Cerebellar nuclear complex (tissue), 1 donor: ENCODE measurements at places on chromosomes 2 and 18.
A peak's percentile ranks its signal among the peaks of the same experiment; 100 is the strongest.

GRCh38 chr2:69914950-69915945, at the start of gene MXD1:
MXD1 (plus strand) TSS chr2:69915109; CDS start chr2:69915331, 222 bp downstream.
- peak; percentile 2 for DNase-seq

GRCh38 chr2:161135951-161136593, 24.2 kb upstream of the TANK start:
- DNase-seq: no peak

GRCh38 chr2:189639007-189639609, 22.2 kb upstream of the ASNSD1 start:
- no peak for DNase-seq

- no peak for DNase-seq
Measured at GRCh38 chr2:53450923-53451322, 316.7 kb upstream of the CHAC2 start.

DNA sequence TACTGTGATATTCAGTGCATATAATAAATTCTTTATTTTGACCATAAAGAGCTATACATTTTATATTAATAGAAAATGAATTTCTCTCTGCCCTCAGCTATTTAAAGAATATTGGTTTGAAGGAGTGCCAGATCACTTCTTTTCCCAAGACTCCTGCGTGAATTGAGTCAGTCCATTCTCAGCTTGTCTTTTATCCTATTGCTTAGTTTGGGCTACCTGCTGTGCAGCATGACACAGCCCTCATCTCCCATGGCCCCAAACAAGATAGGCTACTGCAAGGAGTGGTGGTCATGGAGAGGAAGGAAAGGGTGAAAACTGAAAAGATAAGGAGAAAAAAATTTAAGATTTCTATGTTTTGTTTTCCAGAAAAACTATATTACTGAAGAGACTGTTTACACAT, 10.1 kb upstream of the FBXO11 start:
- no peak for DNase-seq

GRCh38 chr2:161972866-161973265, 101.1 kb downstream of the DPP4 start:
- no peak for DNase-seq

DNA sequence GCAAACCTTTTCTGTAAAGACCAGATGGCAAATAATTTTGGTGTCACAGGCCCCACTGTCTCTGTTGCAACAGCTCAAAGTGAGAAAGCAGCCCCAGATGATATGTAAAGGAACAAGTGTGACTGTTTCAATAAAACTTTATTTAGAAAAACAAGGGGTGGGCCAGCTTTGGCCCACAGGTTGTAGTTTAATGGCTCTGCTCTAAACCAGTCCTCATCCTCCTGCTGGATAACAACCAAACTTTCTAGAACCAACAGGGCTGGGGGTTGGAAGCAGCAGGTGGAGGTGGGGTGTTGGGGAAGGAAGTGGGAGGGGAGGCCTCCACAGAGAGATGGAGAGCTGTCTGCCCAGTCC, 28.8 kb upstream of the INHBB start:
- no peak for DNase-seq

GRCh38 chr2:169462896-169463695, 16.2 kb upstream of the BBS5 start:
- no peak for DNase-seq

GRCh38 chr18:45910405-45911023, 56.6 kb downstream of the EPG5 start:
- no peak for DNase-seq

- no peak for DNase-seq
Measured at GRCh38 chr2:108633409-108633808, 85.9 kb upstream of the RANBP2 start.

DNA sequence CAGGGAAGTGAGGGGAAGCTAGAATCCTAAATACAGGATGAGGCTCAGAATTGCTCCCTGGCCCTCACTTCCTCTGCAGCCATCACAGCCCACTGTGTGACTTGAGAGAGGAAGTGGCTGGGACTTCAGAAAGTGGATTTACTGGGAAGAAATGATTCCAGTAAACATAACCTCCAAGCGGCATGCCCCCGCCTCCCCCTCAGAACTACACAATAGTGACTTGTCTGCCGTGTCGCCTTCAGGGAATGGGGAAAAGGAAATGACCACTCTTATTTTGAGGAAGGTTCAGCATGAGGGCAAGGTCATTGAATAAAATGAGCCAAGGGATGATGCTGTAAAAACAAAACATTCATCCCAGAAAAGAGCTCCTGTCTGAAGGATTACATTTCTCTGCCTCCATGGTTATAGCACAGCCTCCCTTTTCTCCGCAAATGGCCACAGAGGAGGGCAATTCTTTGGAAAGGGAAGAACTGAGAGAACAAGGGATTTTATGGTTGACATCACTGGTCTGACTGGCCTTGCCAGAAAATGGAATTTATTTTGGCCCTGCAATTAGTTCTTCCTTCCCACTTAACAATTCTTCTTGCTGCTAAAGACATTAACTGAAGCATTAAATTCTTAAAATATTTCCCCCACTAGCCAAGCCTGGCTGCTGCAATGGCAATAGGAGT, 78.9 kb upstream of the DAPL1 start:
- no peak for DNase-seq

DNA sequence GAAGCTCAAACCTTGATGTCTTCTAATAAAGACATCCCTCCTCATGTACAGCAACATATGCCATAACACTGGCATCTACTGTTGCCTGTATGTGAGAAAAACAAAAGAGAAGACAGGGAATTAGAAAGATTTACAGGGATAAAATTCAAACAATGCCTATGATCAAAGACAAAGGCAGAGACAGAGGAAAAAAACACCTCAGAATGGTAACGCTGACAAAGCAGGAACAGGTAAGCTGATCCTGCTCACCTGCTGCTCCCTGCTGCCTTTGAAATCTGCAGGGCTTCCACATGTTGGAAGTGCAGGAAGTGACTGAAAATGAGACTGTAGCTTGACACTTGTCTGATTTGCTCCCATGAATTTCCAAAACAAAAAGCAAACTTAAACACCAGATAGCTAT, 90.2 kb upstream of the DNAJC10 start:
- DNase-seq: no peak

- no peak for DNase-seq
Measured at GRCh38 chr2:97936199-97936598, 59.5 kb downstream of the TMEM131 start.

- DNase-seq: no peak
Measured at GRCh38 chr18:22545066-22545760, 127.5 kb upstream of the CTAGE1 start.

- no peak for DNase-seq
Measured at GRCh38 chr2:56688661-56689060, 504.9 kb downstream of the CCDC85A start.

GRCh38 chr2:215439404-215439803, 3.5 kb upstream of the FN1 start:
- no peak for DNase-seq

- no peak for DNase-seq
Measured at GRCh38 chr2:24045511-24046508, 1.4 kb downstream of the WDCP start.

DNA sequence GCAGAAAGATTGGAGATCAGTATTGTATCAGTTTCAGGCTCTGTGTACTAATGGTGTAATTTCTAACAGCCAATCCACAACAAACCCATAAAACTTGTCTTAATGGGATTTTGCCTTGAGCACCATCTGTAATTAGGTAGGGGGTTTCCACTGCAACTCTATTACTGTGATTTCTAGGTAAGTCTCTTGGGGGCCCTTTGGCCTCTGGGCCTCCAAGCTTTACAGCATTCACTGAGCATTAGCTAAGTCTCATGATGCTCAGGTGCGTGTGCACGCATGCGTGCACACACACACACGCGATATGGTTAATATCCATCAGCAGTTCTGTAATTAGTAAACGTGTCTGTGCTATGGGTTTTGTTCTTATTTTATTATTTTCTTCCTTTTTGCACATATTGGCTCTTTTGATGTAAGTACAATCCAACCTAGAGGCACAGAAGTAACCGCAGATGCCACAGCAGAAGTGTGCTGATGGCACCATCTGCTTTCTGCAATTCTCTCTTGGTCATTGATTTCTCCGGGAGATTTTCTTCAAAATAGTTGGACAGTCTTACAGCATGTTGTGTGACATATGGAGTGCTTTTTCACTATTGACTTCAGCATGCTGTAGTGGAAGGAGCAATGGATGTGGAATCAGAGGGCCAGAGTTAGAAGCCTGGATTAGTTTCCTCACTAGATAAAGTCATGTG, 592.0 kb downstream of the LRRTM4 start:
- no peak for DNase-seq

GRCh38 chr2:157764386-157764785, 111.7 kb downstream of the ACVR1 start:
- DNase-seq: no peak

- DNase-seq: no peak
Measured at GRCh38 chr18:44887227-44887631, 206.5 kb downstream of the SETBP1 start.

GRCh38 chr2:217186668-217187159, 326.9 kb upstream of the TNP1 start:
- no peak for DNase-seq

DNA sequence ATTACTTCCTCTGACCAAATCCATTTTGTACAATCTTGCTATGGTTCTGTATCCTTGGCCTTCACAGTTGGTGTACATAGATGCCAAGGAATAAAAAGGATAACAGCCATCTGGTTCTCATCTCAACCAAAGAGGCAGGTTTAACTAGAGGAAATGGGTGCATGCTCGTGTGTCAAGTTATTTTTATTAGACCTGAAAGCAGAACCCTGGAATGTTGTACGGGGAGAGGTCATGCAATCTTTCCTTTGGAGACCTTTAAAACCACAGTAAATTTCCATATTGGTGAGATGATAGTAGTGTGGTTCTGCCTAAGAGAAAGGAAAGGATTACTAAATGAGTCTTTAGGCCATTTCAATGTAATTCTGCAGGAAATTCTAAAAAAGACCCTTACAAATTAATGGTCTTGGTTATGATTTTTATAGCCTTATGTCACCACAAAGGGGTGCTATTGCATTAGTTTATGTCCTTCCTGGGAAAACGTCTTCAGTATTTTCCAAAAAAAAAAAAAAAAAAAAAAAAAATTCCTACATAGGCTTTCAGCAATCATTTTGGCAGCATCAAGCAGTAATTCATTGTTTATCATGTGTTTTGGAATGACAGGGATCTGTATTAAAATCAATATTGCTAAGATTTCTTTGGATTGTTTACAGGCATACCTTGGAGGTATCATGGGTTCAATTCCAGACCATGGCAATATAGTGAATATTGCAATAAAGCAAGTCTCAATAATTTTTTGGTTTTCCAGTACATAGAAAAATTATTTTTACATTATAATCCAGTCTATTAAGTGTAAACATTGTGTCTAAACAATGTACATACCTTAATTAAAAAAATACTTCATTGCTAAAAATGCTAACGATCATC, 270.8 kb downstream of the NYAP2 start:
- no peak for DNase-seq

DNA sequence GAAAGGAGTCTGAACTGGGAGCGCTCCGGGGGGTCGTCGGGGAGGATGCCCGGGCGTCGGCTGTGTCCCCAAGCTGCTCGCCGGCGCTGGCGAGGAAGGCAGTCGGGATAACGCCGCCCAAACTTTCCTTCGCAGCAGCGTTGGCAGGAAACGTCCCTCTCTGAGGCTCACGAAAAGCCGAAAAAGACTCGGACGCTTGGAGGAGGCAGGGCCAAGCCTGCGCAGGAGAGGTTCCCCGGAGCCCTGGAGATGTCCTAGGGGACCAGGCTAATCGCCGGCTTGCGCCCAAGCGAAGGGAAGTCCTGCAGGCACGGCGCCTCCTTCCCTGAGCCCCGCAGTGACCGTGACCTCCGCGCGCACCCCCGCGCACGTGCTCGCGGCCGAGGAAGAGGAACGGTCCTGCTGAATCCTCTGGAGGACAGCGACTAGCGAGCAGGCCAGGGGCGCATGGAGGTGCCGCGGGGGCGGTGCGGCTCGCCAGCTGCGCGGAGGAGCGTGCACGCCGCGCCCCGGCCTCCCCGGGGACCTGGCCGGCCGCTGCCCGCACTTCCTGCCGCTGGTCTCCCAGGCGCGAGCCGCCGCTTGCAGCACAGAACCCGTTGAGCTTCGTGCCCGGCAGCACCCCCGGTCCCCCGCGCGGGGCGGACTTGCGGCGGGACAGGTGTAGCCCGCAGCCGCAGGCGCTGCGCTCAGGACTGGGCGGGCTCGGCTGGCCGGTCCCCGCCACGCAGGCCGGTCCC, at the start of gene SH3RF3:
Gene SH3RF3 (plus strand): TSS at position 590 of the 740 bp plus-strand sequence.
- DNase-seq: no peak

- DNase-seq: no peak
Measured at GRCh38 chr2:31651267-31651666, 70.5 kb upstream of the SRD5A2 start.

GRCh38 chr2:55232863-55233657, 572 bp downstream of the RPS27A start:
- DNase-seq: no peak

DNA sequence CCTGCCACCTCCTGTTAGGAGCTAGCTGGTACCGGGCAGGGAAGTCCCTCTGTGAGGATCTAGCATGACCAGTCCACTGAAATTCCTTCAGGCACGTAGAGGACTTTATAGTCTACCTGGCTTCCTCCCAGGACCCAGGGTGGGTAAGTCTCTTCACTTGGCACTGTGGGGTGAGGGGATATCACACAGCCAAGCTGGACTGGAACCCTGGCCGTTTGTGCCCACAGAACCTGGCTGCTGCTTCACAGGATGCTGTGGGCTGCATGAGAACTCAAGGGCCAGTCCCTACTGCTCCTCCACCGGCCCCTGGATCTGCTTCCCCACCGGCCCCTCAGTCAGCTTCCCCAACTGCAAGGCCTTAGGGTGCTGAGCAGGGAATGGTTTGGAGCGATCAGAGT, 35.8 kb downstream of the HS1BP3 start:
- DNase-seq: no peak

DNA sequence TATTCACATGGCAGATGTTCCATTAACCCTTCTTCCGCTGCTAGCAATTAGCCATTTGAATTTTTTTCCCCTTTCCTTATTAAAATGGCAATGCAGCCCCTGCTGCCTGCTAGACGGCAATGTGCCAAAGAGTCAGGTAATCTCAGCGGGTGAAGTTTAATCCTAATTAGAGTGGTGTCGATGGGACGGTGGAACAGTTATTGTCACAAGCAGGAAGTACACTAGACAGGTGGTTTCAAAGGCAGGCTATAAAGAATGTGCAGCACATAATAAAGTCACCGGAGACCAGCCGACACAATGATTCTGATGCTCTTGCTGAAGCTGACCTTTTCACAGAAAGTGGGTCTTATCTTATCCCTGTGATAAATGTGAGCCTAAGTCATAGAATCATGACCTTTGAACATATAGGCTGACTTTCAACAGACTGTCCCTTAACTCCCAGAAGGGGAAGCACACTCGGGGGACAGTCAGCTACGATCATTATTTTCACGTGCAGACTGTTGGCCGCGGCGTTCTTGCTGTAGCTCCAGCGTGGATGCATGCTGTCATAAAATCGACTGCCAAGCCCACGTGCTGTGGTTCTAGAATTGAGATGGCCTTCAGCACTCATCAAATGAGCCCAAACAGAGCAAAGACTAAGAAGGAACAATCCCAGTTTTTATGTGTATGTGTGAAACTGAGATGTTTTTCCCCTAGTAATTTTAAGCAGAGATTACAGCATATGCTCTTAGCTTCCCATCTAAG, 926.2 kb upstream of the SOX11 start:
- no peak for DNase-seq

GRCh38 chr2:98830571-98831145, 99.7 kb upstream of the MGAT4A start:
- no peak for DNase-seq

GRCh38 chr18:64707052-64707451, 558.2 kb upstream of the LINC00305 start:
- no peak for DNase-seq

GRCh38 chr2:112920923-112921532, 10.1 kb downstream of the IL37 start:
- no peak for DNase-seq

GRCh38 chr2:19176977-19177376, 181.4 kb downstream of the OSR1 start:
- DNase-seq: no peak
